ENCODE measurements at places on chromosomes 1 and 21.
A peak's percentile ranks its signal among the peaks of the same experiment; 100 is the strongest.

- DNase-seq = no peak
- H3K36me3 ChIP-seq = no peaks in the 10 kb centered on the region
- H3K4me1 ChIP-seq = no peaks in the 10 kb centered on the region
- no peak overlapping the region for H3K4me3 ChIP-seq
- H3K27me3 ChIP-seq = peaks cover 3% of the 10 kb centered on the region
Observed at GRCh38 chr1:33876970-33877650, 13.2 kb downstream of the HMGB4 start.

DNA sequence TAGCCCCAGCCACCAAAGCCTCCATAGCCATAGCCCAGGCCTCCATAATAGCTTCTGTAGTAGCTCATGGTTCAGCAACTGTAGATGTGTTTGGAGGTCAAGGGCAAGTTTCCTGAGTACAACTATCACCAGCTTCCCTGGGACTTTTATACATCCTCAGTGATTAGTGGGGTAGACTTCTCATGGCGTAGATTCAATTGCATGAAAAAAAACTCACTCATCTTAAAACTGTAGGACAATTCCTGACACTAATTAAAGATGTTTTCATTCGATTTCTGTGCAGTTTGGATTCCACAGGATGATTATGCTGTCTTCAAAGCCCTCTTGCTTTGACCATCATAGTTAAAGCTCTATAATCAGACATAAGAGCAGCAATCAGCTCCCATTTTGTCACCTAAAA is at the start of gene KRTAP19-8:
KRTAP19-8 (minus strand) TSS at position 101 of the 400 bp plus-strand sequence; CDS start at position 68, 33 bp downstream.
- no peak within 1 kb of the TSS for H3K27ac ChIP-seq
- H3K4me3 ChIP-seq = no peak within 1 kb of the TSS
- H3K27me3 ChIP-seq = no peaks in the 10 kb centered on the region
- no peaks in the 10 kb centered on the region for H3K36me3 ChIP-seq
- H3K4me1 ChIP-seq = no peaks in the 10 kb centered on the region

DNA sequence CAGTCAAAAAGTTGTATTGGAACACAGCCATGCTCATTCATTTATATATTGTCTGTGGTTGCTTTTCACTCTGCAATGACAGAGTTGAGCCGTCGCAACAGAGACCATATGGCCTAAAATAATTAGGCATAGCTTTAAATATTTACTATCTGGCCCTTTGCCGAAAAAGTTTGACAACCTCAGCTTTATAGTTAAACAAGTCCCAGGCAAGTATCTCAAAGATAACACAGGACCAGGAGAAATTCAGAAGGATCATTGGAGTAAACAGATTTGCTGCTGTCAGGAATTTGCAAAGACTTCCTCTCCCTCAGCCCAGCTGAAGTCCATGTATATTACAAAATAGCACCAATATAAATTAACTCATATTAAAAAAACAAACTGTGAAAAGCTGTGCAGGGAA is 34.4 kb downstream of the NID1 start:
- H3K27me3 ChIP-seq = no peaks in the 10 kb centered on the region
- no peak for DNase-seq
- H3K4me3 ChIP-seq = no peak overlapping the region
- no peaks in the 10 kb centered on the region for H3K36me3 ChIP-seq

DNA sequence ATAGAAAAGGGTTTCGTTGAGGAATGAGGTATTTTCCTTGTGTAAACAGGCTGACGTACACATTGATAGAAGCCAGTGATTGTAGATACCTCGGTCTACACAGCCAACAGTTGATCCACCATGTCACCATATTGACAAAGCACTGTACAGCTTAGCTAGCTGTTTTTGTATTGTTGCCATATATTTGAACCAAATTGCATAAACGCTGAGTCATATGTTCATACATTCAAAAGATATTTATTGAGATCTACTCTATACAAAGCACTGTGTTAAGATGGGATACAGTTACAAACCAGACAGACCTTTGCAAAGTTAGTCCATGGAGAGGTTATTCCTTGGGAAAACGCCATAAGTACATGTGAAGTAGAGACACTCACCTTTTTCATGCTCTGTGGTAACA is 132.4 kb upstream of the ATP1B1 start:
- H3K36me3 ChIP-seq = no peaks in the 10 kb centered on the region
- no peak for DNase-seq
- no peak overlapping the region for H3K4me3 ChIP-seq
- H3K27me3 ChIP-seq = no peaks in the 10 kb centered on the region
- no peak overlapping the region for H3K27ac ChIP-seq

DNA sequence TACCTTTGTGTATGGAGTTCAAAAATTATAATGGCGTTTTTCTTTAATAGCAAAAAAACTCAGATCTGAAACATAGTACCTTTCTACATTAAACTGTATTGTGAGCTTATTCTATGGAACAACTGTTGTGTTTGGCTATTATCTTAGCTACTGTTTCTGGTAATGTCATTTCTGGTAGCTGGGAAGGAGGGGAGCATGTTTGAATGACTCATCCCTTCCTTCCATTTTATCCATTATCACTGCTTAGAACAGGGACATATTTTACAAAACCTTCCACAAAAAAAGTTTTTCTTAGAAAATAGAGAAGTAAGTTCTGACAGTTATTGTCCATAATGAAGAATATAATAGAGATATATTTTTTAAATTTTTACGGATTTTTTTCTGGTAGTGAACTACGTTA is 128.3 kb downstream of the NRDC start:
- H3K36me3 ChIP-seq = peaks cover 41% of the 10 kb centered on the region
- H3K27me3 ChIP-seq = no peaks in the 10 kb centered on the region
- no peak overlapping the region for H3K27ac ChIP-seq
- no peaks in the 10 kb centered on the region for H3K4me1 ChIP-seq

DNA sequence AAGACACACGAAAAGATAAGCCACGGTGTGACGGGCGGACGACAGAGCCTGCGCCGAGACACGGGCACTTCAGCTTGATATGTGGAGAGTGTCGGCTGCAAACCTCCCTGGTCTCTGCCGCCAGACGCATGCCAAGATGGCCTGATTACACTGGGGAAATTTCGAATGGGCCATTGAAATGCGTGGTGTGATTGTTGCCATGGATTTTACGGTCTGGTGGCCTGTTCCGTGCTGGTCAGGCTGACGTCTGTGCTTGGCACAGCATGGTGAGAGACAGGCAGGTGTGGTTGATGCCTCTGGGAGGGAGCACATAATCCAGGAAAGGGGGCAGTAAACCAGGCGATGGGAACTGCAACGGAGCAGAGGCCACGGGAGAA is 105.6 kb upstream of the TMPRSS2 start:
- no peaks in the 10 kb centered on the region for H3K36me3 ChIP-seq
- no peaks in the 10 kb centered on the region for H3K27me3 ChIP-seq
- peak overlapping the region; percentile 42 for H3K27ac ChIP-seq
- H3K4me3 ChIP-seq = no peak overlapping the region

- H3K27me3 ChIP-seq = no peaks in the 10 kb centered on the region
- no peaks in the 10 kb centered on the region for H3K36me3 ChIP-seq
- H3K4me3 ChIP-seq = no peak overlapping the region
- peaks cover 5% of the 10 kb centered on the region for H3K4me1 ChIP-seq
- H3K27ac ChIP-seq = no peak overlapping the region
Observed at GRCh38 chr21:45970674-45971615, 10.6 kb upstream of the COL6A1 start.

GRCh38 chr21:43778469-43779335 is 2.6 kb upstream of the CSTB start:
- H3K27ac ChIP-seq = no peak overlapping the region
- no peak for DNase-seq
- H3K4me1 ChIP-seq = no peaks in the 10 kb centered on the region
- H3K27me3 ChIP-seq = no peaks in the 10 kb centered on the region

GRCh38 chr1:2129256-2129943 is 65.2 kb downstream of the FAAP20 start:
- H3K4me3 ChIP-seq = no peak overlapping the region
- no peaks in the 10 kb centered on the region for H3K27me3 ChIP-seq
- H3K27ac ChIP-seq = no peak overlapping the region
- no peak for DNase-seq
- no peaks in the 10 kb centered on the region for H3K36me3 ChIP-seq
- no peaks in the 10 kb centered on the region for H3K4me1 ChIP-seq

GRCh38 chr1:53568540-53568939 is 109.3 kb downstream of the DMRTB1 start:
- no peak for DNase-seq
- peaks cover 8% of the 10 kb centered on the region for H3K4me1 ChIP-seq
- H3K36me3 ChIP-seq = no peaks in the 10 kb centered on the region

GRCh38 chr1:232335741-232336293 is 294.1 kb downstream of the SIPA1L2 start:
- H3K27me3 ChIP-seq = peaks cover 6% of the 10 kb centered on the region
- H3K27ac ChIP-seq = no peak overlapping the region
- no peak overlapping the region for H3K4me3 ChIP-seq
- H3K36me3 ChIP-seq = no peaks in the 10 kb centered on the region

DNA sequence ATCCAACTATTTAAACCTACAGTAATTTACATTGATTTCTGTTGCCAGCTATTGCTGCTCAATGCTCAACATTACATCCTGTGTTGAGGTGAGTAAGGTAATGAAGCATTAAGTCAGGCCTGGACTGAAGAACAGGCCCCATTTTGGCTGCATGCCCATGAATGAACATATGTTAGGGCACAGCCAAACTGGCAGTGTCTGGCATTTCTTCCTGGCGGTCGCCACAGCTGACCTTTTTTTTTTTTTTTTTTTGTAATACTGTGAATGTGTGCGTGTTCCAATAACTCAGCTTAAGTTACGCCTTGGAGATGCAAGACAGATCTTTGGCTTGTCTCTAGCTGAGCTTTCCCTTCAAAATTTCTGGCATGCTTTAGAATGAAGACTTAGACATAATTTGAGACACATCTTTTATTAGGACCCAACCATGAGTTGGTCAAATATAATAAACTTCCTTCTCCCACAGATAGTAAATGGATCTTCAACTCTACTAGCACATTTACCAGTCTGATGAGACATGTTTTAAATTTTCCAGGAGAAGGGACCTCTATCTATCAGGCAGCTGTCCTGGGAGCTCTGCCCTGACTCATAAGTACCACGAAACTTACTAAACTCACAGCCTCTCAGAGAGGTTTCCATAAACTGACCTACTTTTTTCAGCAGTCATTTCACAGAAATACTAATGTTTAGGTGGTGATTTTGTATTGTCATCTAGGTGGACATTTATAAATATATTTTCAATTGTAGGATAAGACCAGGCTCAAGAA is 341.1 kb upstream of the RUNX1 start:
- no peak overlapping the region for H3K27ac ChIP-seq
- DNase-seq = no peak
- no peaks in the 10 kb centered on the region for H3K36me3 ChIP-seq
- no peaks in the 10 kb centered on the region for H3K27me3 ChIP-seq
- no peak overlapping the region for H3K4me3 ChIP-seq

DNA sequence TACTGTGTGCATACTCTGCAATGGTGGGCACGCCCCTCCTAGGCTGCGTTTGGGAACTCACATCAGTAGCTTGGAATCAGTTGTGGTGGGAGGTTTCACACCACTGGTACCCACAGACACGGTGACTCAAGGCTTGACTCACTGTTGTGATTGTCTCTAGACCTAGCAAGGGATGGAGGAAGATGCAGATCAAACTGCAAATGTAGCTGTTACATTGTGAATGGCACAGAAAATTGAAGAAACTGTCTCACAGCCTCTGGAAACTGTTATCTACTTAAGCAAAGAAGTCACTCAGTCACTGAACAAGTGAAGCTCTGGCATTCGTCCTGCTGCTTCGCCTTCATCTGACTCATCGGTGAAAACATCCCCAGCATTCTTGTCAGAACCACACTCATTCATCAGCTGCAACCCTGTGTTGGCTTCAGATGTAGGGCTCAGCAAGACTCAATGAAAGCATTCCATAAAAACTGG is 59.5 kb downstream of the POFUT2 start:
- no peaks in the 10 kb centered on the region for H3K36me3 ChIP-seq
- no peaks in the 10 kb centered on the region for H3K4me1 ChIP-seq
- no peak for DNase-seq
- no peak overlapping the region for H3K27ac ChIP-seq

DNA sequence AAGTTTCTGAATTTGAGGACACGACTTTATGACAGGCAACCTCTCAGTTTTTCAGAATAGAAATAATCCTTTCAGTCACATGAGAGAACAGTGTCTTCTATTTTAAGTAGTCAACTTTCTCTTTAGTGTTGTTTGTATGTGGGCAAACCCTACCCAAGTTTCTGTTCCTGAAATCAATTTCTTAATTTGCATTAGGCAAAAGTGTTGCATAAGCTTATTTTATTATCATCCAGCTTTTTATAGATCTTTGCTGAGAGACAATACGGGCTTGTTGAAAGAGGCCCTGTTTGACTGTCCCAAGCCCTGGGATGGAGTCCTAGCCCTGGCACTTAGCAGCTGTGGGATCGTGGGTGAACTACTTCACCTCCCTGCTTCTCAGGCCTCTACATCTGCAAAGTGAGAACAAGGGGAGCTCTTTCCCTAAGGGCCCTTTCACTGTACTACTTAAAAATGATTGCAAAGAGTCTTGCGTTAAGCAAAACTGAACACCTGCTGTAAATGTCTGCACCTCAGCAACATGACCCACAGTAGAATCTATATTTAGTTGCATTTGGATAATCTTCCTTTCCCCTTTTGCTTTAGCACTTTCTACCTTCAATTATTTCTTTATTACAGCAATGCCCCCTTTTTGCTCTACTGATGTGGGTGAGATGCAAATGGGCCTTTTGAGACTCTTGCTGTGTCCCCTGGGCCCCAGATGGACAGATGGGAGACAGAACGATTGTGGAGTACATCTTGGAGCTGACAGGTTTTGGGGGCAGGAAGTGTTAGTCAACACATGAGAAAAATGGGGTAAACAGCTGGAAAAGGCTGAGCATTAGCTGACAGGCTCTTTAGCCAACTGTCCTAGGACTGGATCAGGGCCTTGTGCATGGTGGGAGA is 41.0 kb upstream of the SCAF4 start:
- no peak overlapping the region for H3K27ac ChIP-seq
- peaks cover 28% of the 10 kb centered on the region for H3K27me3 ChIP-seq
- H3K36me3 ChIP-seq = no peaks in the 10 kb centered on the region
- H3K4me3 ChIP-seq = no peak overlapping the region

- no peaks in the 10 kb centered on the region for H3K27me3 ChIP-seq
- peaks cover 93% of the 10 kb centered on the region for H3K36me3 ChIP-seq
- no peak overlapping the region for H3K4me3 ChIP-seq
- peaks cover 36% of the 10 kb centered on the region for H3K4me1 ChIP-seq
Observed at GRCh38 chr1:208207388-208208131, 36.6 kb downstream of the PLXNA2 start.

DNA sequence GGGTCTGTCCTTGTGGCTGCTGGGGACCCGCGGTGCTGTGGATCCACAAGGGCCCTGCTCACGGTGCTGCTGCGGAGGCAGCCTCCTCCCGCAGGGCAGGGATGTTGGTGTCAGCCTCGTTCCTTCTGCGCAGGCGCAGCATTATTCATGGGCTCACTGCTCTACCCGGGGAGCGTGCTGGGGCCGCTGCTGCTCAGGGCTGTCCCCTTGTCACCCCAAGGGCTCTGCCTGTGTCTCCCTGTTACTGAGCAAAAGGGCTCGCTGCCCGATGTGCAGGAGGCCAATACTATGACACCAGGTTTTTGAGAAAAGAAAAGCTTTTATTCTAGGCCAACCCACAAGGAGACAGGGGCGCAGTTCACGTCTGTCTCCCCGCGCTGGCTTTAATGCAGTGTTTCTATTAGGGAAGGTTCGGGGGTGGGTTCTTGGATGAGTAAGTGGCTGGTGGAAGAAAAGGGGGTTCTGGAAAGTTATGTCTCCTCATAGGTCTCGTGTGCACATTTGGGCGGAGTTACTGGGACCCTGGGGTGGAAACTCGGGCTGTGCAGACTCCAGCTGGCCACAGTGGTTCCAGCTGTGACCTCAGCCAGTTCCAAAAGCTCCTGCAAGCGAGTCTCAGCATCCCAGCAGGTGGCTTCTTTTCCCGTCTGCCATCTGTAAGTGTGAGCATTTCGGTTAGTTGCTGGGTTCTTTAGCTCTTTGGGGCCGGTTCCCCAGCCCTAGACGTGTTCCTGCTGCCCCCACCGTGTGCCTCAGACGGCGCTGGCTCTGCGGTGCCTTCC is 40.8 kb upstream of the LRRC3 start:
- DNase-seq = peak; percentile 42
- no peaks in the 10 kb centered on the region for H3K36me3 ChIP-seq
- H3K27ac ChIP-seq = no peak overlapping the region
- H3K4me1 ChIP-seq = no peaks in the 10 kb centered on the region
